ENCODE measurements at places on chromosomes 7 and 10.

DNA sequence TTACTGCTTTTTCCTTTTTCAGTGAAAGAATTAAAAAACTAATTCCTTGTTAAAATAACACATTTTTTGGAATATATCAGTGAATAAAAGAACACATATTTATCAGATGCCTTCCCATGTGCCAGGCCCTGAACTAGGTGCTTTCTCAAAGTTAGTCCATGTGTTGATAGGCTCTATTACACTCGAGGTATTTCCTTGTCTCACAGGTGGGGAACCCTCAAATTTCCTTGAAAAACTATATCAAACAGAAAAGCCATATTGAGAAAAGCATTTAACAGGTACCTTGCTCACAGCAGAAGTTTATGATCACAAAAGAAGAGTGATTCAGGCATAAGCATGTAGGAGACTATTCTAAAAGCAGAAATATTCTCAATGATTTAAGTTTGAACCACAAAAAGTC, 75.6 kb upstream of the OGDHL start:
- DNase-seq = no peak

DNA sequence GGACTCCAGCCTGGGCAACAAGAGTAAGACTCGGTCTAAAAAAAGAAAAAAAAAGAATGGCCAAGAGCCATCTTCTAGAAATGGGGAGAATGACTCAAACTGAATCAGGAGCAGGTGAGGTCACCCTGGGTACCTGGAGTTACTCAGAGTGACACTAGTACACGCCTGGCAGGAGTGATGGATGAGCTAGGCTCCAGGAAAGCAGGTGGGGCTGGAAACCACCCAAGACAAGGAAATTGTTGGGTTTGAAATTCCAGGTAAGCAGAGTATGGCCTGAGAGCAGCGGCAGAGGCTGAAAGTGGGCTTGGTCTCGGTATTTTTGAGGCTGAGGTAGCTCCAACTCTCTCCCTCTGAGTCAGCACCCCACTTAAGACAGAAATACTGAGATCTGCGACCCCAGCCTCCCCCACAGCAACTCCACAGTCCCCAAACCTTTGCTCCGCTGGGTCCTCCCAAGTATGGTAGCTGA, 18.5 kb downstream of the DDIT4 start:
- DNase-seq = peak; percentile 64

- peak; percentile 98 for DNase-seq
These were observed 76.8 kb downstream of the TPST1 start for GRCh38 chr7:66281678-66282590.

- no peak for DNase-seq
These were observed 11.9 kb downstream of the ANKRD26 start for GRCh38 chr10:27088119-27089044.

DNA sequence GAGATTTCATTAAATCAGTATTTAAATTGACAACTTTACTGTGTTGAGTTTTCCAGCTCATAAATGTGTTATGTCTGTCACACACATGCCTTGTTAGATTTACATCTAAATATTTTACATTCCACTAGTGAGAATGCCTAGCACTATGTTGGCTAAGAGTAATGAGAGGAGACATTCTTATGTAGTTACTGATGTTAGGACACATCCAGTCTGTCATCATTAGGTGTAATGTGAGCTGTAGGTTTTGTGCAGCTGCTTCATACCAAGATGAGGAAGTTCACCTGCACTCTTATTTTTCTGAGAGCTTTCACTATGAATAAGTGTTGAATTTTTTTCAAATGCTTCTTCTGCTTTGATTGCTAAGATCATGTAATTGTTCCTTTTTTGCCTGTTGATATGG, 218.0 kb upstream of the IGFBP3 start:
- peak; percentile 40 for DNase-seq

GRCh38 chr10:80015911-80016830, 62.3 kb upstream of the TMEM254 start:
- DNase-seq = no peak

DNA sequence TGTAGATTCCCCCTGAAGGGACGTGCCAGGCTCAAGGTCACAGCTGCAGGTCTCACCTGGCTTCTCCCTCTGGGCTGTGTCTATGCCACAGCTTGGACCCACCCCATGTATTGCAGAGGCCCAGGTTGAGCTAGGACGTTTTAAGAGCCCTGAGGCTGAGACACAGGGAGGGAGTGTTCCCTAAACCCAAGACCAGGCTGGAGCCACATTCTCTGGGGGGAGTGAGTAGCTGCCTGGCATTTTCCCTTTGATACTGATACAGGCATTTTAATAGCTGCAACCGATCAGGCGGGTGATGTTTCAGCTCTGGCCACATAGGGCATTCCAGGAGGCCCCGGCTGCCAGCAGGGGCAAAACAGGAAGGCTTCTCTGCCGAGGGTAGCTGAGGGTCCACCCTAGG, 13.4 kb downstream of the COL13A1 start:
- DNase-seq = no peak

DNA sequence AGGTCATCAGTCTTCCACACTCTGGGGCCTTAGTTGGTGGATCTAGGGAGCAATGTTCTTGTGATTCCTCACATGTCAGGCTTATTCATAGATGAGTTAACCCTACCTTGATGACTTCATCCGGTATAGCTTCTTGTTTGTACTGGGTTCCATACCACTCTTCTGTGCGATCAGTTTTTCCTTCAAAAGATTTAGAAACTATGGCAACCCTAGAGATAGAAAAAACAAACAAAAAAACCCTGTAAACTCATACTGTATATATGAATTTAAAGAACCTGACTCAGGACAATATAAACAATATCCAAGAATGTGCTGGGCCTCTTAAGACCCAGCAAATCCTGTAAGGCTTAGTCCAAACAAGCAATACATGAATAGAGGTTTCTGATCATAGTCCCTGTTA, 83.5 kb downstream of the IDE start:
- DNase-seq = peak; percentile 4

GRCh38 chr7:57375783-57376182, 74.2 kb upstream of the ZNF716 start:
- no peak for DNase-seq

DNA sequence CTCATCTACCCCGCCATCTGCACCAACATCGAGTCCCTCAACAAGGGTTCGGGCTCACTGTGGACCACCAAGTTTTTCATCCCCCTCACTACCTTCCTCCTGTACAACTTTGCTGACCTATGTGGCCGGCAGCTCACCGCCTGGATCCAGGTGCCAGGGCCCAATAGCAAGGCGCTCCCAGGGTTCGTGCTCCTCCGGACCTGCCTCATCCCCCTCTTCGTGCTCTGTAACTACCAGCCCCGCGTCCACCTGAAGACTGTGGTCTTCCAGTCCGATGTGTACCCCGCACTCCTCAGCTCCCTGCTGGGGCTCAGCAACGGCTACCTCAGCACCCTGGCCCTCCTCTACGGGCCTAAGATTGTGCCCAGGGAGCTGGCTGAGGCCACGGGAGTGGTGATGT, 34.6 kb upstream of the CDH23 start:
- DNase-seq = no peak

DNA sequence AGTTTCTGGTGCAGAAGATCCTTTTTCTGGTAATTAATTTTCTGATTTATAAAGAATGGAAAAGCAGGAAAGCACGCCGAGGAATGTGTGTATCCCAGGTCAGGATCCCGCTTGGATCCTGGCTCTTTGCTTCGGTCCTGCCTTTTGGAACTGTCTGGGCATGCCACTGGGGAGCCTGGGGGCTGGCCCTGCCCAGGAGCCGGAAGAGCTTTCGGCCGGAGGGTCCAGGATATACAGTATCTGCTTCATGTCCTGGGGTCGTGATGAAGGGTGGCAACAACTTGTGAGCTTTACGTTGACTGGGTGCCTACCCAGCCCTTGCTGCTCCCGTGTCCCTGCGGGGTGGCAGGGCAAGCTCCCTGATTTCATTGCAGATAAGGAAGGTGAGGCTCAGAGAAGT, 2.4 kb downstream of the SH2D4B start:
- no peak for DNase-seq

GRCh38 chr10:31769564-31769963, 159.1 kb downstream of the ARHGAP12 start:
- peak; percentile 71 for DNase-seq
